ENCODE measurements at places on chromosomes 4 and X. TPM values are rescaled to one million over a fixed set of nuclear protein-coding genes. Genes with fewer than 3 reads are reported as not detected.

The SPANXN3 gene
- not detected for total RNA-seq

The TMEM35A gene
- total RNA-seq, result 5.7 TPM

The FAM9A gene
- not detected for total RNA-seq

The FGD1 gene
- 28.8 TPM for total RNA-seq

The STOX2 gene
- total RNA-seq, result 11.5 TPM

The PQBP1 gene
- 74.8 TPM for total RNA-seq

The SLBP gene
- 63.3 TPM for total RNA-seq

The DNAAF6 gene
- total RNA-seq, result not detected
